ENCODE measurements at places on chromosomes 2 and 18.
A peak's percentile ranks its signal among the peaks of the same experiment; 100 is the strongest.

DNA sequence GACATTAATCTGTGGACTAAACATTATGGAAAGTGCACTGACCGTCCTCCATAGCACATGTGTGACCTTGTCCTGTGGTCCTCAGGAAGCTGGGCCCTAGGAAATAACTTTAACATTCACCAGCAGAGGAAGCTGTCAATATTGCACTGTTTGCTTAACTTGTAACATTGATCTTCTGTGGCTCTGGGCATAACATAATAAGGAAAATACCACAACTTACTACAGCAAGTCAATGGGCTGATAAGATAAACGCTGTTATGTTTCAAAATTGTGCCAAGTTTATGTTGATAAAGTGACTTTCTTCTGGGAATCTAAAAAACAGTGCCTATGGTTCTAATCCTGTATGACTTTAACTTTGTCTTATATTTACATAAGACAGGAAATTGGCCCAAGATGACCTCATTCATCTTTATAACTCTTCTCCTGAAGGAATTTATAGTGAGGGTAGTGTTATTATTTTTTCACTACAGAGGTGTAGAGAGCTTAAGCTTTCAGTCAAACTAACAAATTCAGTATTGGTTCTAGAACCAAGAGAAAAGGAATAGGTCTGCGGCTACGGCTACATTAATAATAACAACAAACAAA is 113.7 kb upstream of the MAP4K3 start:
- DNase-seq: no peak

DNA sequence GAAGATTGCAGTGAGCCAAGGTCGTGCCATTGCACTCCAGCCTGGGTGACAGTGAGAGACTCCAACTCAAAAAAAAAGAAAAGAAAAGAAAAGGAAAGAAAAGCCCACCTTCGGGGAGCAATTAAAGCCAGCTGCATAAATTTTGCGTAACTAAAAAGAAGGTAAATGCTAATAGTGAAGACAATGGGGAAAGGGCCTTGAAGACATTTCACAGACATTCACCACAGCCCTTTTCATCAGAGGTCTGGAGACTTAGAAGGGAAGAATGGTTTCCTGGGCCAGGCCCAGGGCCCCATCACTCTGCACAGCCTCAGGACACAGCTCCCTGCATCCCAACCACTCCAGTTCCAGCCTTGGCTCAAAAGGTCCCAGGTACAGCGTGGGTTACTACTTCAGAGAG is 35.1 kb upstream of the MSH6 start:
- no peak for DNase-seq

- no peak for DNase-seq
These were observed 7.7 kb downstream of the FHL2 start for GRCh38 chr2:105391058-105391627.

DNA sequence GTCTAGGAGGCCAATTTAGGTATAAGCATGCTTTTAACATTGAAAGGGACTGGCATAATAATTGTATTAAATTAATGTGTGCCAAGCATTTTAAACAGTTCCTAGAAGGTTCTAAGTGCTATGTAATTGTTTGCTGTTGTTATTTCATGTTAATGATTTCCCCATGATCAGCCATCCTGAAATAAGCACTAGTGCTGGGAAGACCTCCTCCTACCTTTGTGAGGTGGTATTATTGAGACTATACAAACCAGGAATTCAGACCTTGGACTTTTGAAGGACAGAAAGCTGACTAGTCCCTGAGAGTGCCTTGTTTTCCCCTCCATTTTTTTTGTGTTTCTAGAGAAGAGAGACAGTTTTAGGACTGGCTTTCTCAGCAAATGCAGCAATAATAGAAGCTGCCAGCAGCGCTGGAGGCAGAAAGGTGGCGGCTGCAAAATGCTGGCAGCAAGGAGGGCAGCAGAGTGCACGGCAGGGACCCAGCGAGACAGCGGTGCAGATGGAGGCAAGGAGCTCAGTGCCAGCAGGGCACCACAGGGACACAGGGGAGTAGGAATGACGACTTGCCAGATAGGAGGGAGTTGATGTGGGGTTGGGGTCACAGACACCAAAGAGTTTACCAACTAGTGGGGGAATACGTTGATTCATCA is 25.3 kb downstream of the NABP1 start:
- no peak for DNase-seq

- DNase-seq: no peak
These were observed 321.4 kb downstream of the IRS1 start for GRCh38 chr2:226478109-226478809.

DNA sequence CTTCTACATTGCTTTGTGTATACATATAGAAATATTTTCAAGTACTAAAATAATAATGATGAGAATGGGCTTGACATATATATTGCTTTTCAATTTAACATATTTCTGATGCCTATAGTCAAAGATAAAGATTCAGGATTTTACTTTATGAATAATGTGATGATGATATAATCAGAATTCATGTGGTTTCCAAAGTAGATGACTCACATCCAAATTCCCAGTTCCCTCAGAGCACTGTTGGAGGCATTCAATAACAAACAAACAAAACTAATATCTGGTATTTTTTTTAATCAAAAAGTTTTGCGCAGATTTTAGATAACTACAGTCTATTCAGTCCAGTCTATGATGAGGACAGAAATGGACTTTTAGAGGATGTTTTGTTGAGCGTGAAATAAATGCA is 2094.5 kb upstream of the CELF4 start:
- no peak for DNase-seq

DNA sequence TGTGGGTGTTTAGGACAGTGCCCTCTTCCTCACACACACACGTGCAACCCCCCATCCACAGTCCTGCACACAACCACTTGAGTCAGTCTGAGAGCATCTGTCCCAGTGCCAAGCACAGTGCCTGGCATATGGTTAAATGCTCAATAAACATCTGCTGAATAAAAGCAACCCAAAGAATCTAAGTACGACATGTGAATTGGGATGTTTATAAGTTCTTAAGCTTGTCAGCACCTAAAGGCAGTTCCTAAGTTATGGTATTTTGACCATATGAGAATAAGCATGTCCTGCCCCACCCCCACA is 37.8 kb downstream of the CAPN13 start:
- no peak for DNase-seq

- DNase-seq: peak; percentile 58
These were observed 47.4 kb downstream of the VWA3B start for GRCh38 chr2:98134172-98135005.

GRCh38 chr2:239043326-239043725 is 195.4 kb downstream of the TWIST2 start:
- DNase-seq: no peak

DNA sequence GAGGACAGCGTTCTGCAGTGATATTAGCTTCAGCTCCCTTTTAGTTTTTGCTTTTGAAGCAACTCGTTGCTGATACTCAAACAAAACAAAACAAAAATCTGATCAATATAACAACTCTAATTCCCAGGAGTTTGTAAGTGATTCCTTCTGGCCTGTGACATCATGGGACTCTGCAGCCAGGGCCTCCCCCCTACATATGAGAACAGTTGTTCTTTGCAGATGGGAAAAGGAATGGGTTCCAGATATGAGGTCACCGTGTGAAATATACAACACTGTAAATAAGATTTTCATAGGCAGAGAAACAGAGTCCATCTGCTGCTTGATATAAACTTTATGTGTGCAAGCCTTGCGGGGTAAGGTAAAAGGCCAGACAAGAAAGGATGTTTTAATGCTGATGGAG is 56.7 kb downstream of the DIS3L2 start:
- DNase-seq: no peak

DNA sequence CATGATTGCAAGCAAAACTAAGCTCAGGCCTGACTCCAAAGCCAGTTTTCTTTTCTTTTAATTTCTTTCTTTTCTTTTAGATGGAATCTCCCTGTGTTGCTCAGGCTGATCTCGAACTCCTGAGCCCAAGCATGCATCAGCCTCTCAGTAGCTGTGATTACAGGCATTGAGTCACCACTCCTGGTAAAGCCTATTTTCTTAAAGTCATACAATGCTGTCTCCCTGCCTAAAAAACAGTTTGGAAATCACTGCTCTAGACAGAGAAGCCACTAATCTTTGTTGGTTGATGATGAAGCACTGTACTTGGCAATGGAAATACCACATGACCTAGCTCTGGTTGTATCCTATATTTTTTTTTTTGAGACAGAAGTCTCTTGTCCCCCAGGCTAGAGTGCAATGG is 33.1 kb upstream of the ZNF532 start:
- DNase-seq: no peak

DNA sequence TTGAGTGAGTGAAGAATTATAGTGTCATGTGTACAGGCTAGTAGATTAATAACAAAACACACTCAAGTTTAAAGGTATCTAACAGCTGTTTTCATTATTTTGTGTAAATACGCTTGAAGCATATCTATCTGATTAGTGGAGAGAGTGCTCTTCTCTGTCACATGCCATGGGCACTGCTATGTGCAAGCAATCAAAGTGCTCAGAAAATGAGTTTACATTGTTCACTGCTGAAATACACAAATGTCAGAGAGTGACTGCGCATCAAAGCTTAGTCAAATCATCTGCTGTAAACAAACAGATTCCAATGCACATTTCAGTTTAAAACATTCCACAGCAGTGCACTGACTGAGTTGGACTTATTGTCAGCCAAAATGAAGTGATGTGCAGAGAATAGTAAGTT is 423.4 kb downstream of the ZEB2 start:
- DNase-seq: no peak

DNA sequence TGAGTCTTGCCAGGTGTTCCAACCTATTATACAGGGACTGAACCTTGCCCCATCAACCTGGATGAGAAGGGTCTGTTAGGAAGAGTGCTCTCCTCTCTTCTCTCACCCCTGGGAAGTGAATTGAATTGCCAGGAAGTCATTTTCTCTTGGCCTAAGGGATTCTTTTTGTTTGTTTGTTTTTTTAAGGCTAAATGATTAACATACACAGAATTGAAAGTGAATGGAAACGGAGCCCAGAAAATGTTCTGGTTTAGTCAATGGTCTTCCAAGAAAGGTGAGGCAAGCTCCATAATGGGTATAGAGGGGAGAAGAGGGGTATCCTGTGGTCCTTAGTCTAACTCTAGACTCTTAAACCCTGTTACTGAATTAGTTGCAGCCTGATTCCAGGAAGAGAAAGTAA is 189.1 kb downstream of the FSHR start:
- no peak for DNase-seq

- no peak for DNase-seq
These were observed 15.0 kb upstream of the OTOF start for GRCh38 chr2:26492749-26493515.

- DNase-seq: no peak
These were observed 80.5 kb downstream of the TMEM185B start for GRCh38 chr2:120142528-120143219.

DNA sequence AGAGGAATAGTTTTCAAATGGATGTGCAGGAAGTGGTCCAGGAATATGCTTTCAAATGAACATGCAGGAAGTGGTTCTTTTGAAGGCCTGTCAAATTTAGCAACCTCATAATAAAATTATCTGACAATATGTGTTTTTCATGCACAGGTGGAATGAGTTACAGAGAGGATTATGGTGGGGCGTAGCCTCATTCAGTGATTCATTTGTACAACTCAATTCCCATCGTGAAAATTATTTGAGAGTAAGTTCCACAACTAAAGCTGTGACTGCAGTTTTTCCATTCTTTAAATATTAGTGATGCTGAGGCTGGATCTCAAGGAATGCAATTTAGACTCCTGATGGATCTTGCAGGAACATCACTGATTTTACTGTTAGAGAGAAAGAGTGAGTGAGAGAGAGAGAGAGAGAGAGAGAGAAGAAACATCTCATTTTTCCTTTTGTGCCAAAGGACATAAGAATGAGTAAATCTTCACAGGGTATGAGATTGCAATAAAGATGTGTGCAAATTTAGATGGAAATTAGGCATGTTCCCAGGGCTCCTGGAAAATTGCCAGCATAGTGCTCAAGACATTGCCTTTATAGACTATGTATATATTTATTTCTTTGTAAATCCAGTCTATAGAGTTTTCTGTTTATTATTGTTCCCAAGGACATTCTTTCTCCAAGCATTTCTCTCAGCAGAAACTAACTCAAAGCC is 394.9 kb upstream of the ZEB2 start:
- DNase-seq: no peak

DNA sequence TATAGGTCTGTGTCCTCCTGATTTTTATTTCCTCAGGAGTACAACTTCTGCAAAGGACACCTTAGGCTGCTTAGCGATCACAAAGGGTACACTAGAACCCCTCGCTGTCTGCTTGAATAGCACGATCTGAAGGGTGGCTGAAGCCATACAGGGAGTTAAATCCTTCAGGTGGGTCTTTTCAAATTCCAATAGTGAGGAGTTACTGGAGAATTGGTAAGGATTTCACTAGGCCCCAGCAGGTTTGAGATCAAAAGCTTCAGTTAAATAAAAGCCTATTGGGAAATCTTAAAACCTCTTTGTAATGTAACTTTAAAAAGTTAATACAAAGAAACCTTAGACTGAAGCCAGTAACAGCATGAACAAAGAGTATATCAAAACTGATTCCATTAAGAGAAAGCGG is 613.1 kb downstream of the ZEB2 start:
- DNase-seq: no peak

DNA sequence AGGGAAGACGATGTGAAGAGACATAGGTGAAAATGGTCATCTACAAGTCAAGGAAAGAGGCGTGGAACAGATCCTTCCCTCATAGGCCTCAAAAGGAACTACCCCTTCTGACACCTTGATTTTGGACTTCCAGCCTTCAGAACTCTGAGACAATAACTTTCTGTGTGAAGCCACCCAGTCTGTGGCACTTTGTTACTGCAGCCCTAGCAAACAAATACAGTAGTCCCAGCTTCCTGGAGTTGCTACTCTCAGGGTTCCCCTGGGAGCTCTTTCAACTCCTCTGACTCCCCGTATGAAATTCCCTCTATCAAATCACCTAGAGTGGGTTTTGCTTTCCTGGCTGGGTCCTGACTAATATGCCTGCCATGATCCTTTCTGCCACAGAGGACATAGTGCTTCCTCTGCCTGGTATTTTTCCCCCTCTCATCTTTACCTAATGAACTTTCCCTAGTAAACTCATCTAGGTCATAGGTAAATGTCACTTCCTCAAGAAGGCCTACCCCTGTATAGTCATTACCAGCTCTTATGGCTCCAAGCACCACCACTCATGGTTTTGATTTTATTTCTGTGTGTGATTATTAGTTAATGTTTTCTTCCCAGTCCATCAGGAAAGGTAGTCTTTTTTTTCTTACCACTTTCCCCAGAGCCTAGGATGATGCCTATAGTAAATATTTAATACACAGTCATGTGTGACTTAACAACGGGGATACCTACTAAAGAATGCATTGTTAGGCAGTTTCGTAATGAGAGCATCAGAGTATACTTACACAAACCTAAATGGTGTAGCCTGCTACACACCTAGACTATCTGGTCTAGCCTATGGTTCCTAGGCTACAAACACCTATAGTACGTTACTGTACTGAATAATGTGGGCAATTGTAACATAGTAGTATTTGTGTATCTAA is 111.5 kb upstream of the LGALSL start:
- no peak for DNase-seq

GRCh38 chr2:203820969-203821368 is 46.6 kb upstream of the CTLA4 start:
- no peak for DNase-seq

Measured in activated CD4-positive, alpha-beta T cell treated with anti-CD3 and anti-CD28 coated beads, Interleukin-10, Interleukin-2, amounts not matched to agents 100 ng/mL and 50 ng/mL, durations not matched to agents 16 hours and 8 hours (primary cell).